HepG2 (cell line): ENCODE measurements at places on chromosomes 5 and 9. TPM values are rescaled to one million over a fixed set of nuclear protein-coding genes. Genes with fewer than 3 reads are reported as not detected.

The HEMGN gene
- not detected in 2 replicates for total RNA-seq

The MUSK gene
- not detected in 2 replicates for total RNA-seq

DNA sequence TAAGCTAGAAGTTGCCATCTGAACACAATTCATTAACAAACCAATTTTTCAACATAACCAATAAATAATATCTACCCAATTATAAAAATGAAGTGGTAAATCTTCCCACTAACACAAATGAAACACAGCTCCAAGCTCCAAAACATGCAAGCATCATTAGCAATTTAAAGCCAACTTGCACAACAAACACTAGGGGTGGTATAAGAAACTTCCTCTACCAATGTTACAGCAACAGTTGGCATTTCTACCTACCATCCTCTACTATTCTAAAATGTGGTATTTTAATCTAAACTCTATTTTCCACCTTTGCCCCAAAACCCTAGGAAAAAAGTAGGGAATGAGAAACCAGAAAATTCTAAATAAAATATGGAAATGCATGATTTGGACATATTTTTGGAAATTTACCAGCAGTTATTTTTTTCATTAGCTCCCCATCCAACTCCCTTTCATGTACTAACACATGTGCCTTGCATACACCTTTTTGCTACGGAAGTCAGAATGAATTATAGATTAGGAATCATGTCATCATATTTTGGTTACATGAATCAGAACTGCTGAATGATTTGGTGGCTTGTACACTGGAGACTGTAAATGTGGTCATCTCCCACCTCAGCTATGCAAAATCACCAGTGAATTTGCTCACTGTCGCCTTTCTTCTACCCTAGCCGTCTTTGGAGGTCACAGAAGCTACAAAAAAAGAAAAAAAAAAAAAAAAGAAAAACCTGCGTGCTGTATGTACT lies 4.1 kb downstream of the NR6A1 start:
- H3K27me3 ChIP-seq = no peaks in the 10 kb centered on the region; the same call in 2 of the 3 replicates
- no peaks in the 10 kb centered on the region for H3K36me3 ChIP-seq
- no peak overlapping the region for H3K27ac ChIP-seq
- no peak overlapping the region for H3K4me3 ChIP-seq
- H3K4me1 ChIP-seq = peaks cover 46% of the 10 kb centered on the region

The PALM2AKAP2 gene
- 1.5 and 1.8 TPM in 2 replicates for total RNA-seq

GRCh38 chr5:167065794-167066193 lies 1225.7 kb upstream of the WWC1 start:
- H3K36me3 ChIP-seq = no peaks in the 10 kb centered on the region
- H3K27ac ChIP-seq = no peak overlapping the region
- no peaks in the 10 kb centered on the region for H3K4me1 ChIP-seq
- no peak for DNase-seq
- H3K27me3 ChIP-seq = no peaks in the 10 kb centered on the region
- H3K4me3 ChIP-seq = no peak overlapping the region

The IFNA2 gene
- not detected in 2 replicates for total RNA-seq

The ADAMTS2 gene
- total RNA-seq = 0.18 and 0.24 TPM in 2 replicates

- H3K36me3 ChIP-seq = no peaks in the 10 kb centered on the region
- H3K27ac ChIP-seq = no peak overlapping the region
- no peak for DNase-seq
- no peaks in the 10 kb centered on the region for H3K4me1 ChIP-seq
- H3K4me3 ChIP-seq = no peak overlapping the region
- H3K27me3 ChIP-seq = no peaks in the 10 kb centered on the region
These were observed 237.1 kb upstream of the PUM3 start for GRCh38 chr9:3080951-3081350.

- peak; percentile 14 for DNase-seq
- H3K27me3 ChIP-seq = no peaks in the 10 kb centered on the region
These were observed 148.2 kb downstream of the CAAP1 start for GRCh38 chr9:26744191-26744965.

The HTR1A gene
- not detected in 2 replicates for total RNA-seq

The SPATA31C1 gene
- not detected in 2 replicates for total RNA-seq

The QRFP gene
- not detected in 2 replicates for total RNA-seq

The HTR4 gene
- total RNA-seq = not detected in 2 replicates

DNA sequence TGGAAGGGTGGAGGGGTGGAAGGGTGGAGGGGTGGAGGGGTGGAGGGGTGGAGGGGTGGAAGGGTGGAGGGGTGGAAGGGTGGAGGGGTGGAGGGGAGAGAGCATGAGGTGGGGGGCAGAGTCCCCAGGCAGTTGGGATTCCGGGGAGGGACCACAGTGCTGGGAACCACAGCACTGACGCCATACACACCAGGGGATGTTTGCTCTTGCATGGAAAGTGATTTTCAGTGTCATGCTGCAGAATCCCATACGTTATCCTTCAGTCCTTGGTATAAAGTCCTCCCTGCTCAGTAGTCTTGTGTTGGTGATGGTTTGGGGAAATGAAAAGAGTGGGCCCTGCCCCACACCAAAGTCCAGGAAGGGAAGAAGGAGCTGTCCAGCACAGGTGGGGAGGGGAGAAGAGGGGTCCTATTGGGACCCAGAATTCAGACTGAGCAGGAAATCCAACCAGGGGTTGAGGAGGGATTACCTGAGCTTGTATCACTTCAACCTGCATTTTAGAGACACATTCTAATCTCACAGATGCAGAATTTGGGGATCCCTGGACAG lies 5.5 kb upstream of the FIBCD1 start:
- peaks cover 6% of the 10 kb centered on the region; the same call in 1 of the 2 replicates for H3K27me3 ChIP-seq
- no peak for DNase-seq
- H3K27ac ChIP-seq = no peak overlapping the region
- H3K4me1 ChIP-seq = peaks cover 13% of the 10 kb centered on the region
- H3K4me3 ChIP-seq = no peak overlapping the region
- H3K36me3 ChIP-seq = no peaks in the 10 kb centered on the region

DNA sequence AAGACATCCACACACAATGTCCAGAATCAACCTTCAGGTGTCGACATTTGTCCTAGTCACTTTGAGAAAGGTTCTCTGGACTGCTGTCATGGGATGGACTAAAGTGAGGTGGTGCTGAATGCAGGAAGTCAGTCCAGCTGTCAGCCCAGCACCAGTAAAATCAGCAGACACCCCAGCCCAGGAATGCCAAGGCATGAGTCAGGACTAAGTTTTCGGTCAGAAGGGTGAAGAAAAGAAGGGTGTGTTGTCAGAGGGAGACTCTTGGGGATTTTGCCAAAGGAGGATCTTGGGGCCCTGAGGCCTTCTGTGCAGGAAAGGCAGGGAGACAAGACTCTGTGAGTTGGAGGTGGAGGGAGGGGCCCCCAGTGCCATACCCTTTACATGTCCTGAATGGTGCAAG lies 69.0 kb upstream of the XPA start:
- no peaks in the 10 kb centered on the region for H3K36me3 ChIP-seq
- no peak overlapping the region for H3K4me3 ChIP-seq

DNA sequence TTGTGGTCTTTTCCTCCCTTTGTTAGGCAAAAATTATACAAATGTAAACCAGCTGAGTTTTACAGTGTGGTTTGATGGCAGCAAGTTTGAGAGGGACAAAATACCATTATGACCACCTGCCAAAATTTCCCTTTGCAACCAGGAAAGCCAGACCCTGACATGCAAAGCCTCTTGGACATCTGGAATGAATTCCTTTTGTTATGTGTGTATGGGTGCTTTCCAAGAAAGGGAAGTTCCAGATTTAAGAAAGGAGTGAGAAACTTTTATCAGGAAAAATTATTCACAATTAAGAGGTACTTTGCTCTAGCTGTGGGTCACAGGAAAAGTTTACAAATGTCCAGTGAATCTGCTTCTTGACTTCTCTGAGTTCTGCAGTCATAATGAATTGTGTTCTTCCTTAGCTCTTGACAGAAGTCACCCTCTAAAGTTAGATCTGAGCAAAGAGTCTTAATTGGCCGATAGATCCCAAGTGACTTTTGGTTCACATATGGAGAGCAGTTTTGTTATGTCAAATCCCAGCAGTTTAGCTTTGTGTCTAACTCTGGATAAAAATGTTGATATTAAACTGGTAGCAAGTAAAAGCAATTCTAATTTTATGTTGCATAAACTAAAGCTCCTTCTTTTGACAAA lies 295.9 kb upstream of the ZNF608 start:
- H3K27ac ChIP-seq = no peak overlapping the region
- no peaks in the 10 kb centered on the region for H3K4me1 ChIP-seq
- no peak for DNase-seq
- no peaks in the 10 kb centered on the region for H3K27me3 ChIP-seq
- H3K36me3 ChIP-seq = no peaks in the 10 kb centered on the region
- no peak overlapping the region for H3K4me3 ChIP-seq

The EMB gene
- total RNA-seq = not detected in 2 replicates

GRCh38 chr5:78151594-78152271 lies 142.8 kb downstream of the AP3B1 start:
- H3K36me3 ChIP-seq = peaks cover 6% of the 10 kb centered on the region
- DNase-seq = no peak
- H3K4me1 ChIP-seq = no peaks in the 10 kb centered on the region
- H3K4me3 ChIP-seq = no peak overlapping the region
- no peaks in the 10 kb centered on the region for H3K27me3 ChIP-seq

The BASP1 gene
- total RNA-seq = not detected in 2 replicates

DNA sequence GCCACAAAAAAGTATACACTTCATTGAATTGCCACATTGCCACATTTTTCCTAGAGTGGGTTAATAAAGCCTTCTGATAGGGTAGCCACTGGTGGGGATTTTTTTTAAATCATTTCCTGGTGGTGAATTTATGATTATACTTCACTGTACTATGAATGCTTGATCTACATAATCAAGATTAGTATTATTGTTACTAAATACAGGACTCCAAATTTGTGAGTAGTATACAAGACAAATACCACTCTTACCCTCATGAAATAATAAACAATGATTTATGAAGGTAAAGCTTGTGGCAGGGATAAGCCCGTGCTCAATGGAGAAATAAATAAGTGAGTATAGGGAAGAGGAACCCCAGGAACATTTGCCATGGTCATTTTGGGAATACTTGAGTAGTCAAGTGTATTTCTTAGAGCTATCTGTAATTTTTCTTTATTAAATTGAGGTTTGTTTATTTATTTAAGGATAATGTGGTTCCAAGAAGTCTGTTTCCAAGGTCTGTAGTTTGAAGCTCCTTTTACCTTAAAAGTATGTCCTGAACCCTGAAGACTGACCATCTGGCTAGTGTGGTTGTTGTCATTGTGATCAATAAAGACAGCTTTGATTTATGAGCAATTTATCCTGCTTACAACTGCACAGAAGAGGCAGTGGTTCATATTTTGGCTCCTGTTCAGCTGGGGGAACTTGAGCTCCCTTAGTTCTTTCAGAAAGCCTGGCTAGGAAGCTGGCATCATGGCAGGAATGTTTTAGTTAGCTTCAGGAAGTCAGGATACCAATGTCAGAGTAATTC lies 118.6 kb downstream of the ZSWIM6 start:
- no peaks in the 10 kb centered on the region for H3K36me3 ChIP-seq
- H3K4me3 ChIP-seq = no peak overlapping the region
- no peak overlapping the region for H3K27ac ChIP-seq
- no peak for DNase-seq
- no peaks in the 10 kb centered on the region for H3K4me1 ChIP-seq
- H3K27me3 ChIP-seq = no peaks in the 10 kb centered on the region

The MATR3 gene
- total RNA-seq = 341 and 484 TPM in 2 replicates
